ENCODE measurements at places on chromosomes 5 and 9.

GRCh38 chr5:179912951-179913350 lies 5.3 kb upstream of the TBC1D9B start:
- DNase-seq: no peak

GRCh38 chr9:21710548-21711191 lies 91.8 kb upstream of the MTAP start:
- DNase-seq: no peak

GRCh38 chr5:128228521-128228920 lies 145.0 kb downstream of the SLC12A2 start:
- DNase-seq: no peak

DNA sequence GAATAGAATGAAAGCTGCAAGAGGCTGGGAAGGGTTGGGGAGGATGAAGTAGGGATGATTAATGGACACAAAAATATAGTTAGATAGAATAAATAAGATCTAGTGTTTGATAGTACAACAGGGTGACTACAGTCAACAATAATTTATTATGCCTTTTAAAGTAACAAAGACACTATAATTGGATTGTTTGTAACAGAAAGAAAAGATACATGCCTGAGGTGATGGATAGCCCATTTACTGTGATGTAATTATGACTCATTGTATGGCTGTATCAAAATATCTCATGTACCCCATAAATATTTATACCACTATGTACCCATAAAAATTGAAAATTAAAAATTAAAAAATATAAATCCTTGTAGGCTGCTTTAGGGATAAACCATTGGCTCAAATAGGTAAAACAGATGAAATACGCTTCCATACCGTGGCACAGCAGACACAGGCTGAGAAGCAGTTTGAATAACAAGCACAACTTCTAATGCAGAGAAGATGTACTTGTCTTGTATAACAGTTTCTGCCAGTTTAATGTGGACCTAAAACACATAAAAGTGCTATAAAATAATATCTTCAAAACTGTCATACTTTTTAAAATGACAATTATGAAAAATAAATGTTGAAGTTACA lies 34.9 kb downstream of the APBA1 start:
- no peak for DNase-seq

GRCh38 chr5:61283471-61283870 lies 48.6 kb upstream of the ZSWIM6 start:
- no peak for DNase-seq

GRCh38 chr9:89386206-89386605 lies 67.9 kb downstream of the SECISBP2 start:
- DNase-seq: no peak

DNA sequence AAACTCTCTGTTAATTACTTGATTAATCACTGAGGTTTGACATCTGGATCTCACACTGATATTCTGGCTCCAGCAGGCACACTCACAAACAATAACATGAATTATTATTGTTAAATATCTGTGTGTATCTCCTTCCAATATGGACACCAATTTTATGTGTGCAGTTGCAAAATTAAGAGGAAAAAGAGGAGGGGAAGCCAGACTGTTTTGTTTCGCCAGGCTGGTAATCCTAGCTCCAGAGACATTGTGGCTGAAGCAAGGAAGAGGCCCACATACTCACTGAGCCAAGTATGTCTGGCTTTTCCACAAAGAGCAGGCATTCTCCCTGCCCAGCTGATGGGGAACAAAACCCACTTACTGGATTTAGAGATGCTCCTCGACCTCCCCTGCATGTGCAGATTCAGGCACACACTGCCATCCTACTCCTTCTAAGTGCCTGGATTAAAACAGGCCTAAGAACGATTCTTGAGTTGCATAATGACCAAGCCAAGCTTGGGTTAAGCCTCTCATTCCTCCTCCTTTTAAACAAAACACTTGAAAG lies 181.9 kb downstream of the ESM1 start:
- DNase-seq: no peak

GRCh38 chr5:172207511-172207910 lies 13.5 kb downstream of the EFCAB9 start:
- DNase-seq: no peak

- no peak for DNase-seq
Measured at GRCh38 chr5:14178671-14179211, 35.6 kb downstream of the TRIO start.

DNA sequence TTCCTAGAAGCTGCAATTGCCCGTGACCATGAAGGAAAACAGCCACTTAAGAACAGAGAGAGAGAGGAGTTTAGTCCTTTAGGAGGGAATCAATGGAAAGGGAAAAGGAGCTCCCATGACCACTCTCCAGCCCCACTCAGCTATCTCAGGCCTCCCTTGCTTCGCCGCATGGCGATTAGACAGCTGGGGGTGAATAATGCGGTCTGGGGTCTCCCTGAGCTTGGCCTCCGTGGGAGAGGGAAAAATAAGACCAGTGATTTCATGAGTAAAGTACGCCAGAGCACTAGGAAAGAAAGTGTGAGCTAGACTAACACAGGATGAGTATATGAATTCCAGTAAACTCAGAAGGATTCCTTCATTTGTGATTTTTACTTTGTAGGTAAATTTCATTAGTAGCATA lies 180.3 kb downstream of the TRIO start:
- DNase-seq: no peak

- DNase-seq: no peak
Measured at GRCh38 chr9:81537964-81538363, 151.4 kb downstream of the TLE1 start.

DNA sequence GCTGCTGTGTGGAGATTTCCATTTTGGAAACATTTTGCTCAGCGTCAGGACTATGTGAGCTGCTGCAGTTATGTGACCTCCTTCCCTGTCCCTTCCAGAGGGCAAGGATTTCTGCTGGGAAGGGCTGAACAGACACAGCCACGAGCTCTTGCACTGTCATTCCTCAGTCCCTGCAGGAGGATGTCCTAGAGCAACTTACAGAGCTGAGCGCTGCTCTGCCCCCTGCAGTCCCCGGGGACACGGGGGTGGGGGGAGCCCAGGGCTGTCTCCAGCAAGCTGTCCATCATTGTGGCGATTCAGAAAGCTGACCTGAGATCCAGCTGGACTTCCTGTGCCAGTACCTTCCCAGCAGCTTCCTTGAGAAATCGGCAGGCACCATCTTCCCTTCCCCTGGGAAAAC lies 28.0 kb upstream of the MAP1B start:
- no peak for DNase-seq
